ENCODE measurements at places on chromosomes 12 and 14.
A peak's percentile ranks its signal among the peaks of the same experiment; 100 is the strongest.

- DNase-seq, result peak; percentile 85
Observed at GRCh38 chr12:64796205-64796845, 28.1 kb upstream of the TBC1D30 start.

- DNase-seq, result peak; percentile 68
Observed at GRCh38 chr12:49055978-49056754, 4.4 kb downstream of the KMT2D start.

GRCh38 chr12:76020731-76021672 lies 10.6 kb downstream of the PHLDA1 start:
- DNase-seq, result no peak

GRCh38 chr12:46492471-46493085 lies 120.0 kb upstream of the SLC38A2 start:
- no peak for DNase-seq

DNA sequence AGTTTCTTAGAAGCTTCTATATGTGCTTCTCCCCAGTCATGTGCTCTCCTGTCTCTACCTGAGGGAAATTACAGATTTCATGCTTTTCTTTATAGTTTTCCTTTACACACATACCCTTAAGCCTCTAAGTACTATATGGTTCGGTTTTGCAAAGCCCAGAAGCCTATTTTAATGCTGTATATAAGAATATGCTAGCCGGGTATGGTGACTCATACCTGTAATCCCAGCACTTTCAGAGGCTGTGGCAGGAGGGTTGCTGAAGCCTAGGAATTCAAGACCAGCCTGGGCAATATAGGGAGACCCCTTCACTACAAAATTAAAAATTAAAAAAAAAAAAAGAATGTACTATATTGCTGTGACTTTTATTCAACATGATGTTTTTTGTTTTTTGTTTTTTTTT lies 15.4 kb downstream of the DGLUCY start:
- DNase-seq, result no peak

DNA sequence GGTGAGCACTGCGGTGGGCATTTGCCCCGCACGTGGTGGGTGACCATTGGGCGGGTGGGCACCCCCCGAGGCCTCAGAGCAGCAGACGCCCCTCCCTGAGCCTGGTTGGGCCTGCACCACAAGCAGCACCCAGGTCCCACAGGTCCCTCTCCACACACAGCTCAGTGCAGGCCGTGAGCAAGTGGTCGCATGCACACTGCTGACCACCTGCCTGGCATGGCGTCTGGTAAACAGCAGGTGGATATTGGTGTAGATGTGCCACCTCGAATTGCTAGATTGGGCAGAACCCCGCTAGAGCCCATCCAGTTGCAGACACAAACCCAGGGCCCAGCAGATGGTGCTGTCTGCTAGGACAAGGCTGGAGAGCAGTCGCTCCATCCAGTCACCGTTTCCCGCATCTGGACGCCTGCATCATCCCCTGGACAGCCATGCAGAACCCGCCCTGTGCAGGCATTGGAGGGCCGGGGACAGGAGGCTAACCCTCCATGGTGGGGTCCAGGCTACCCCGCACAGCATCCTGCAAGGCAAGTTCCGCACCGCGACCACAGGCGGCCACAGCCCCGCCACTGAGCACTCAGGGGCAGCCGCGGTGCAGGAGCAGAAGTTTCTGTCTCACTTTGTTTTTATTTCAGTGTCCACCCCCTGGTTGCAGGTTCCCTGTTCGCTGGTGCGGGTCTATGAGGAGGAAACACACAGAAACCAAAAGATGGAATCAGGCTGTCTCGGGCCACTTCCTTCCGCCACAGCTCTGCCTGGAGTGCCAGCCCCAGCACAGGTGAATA lies 45.6 kb upstream of the RIMBP2 start:
- DNase-seq, result no peak

- no peak for DNase-seq
Observed at GRCh38 chr12:21695986-21696385, 38.3 kb upstream of the LDHB start.

- DNase-seq, result no peak
Observed at GRCh38 chr14:58941629-58942028, 246.8 kb upstream of the DAAM1 start.

GRCh38 chr14:61471297-61472005 lies 150.1 kb downstream of the PRKCH start:
- DNase-seq, result no peak

- no peak for DNase-seq
Observed at GRCh38 chr14:106844608-106845285, 1318.4 kb downstream of the TMEM121 start.

- DNase-seq, result no peak
Observed at GRCh38 chr14:77589099-77589498, 27.3 kb downstream of the SPTLC2 start.

GRCh38 chr14:69430306-69430939 lies 31.9 kb downstream of the SLC39A9 start:
- DNase-seq, result no peak

DNA sequence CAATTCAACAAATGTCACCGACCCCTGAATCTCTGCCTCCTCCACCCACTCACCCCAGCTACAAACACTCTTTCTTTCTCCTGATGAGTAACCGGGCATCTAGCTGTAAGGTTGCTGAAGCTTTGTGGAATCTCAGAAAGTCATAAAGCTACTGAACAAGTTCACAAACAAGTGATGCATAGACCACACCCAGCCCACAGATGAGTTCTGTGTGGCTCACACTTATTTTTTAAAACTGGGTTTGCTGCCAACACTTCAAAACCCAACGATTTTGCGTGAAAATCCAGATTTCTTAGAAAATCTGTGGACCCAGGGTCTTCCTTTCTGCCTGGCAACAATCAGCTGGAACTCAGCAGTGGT lies 96.1 kb downstream of the APAF1 start:
- no peak for DNase-seq

DNA sequence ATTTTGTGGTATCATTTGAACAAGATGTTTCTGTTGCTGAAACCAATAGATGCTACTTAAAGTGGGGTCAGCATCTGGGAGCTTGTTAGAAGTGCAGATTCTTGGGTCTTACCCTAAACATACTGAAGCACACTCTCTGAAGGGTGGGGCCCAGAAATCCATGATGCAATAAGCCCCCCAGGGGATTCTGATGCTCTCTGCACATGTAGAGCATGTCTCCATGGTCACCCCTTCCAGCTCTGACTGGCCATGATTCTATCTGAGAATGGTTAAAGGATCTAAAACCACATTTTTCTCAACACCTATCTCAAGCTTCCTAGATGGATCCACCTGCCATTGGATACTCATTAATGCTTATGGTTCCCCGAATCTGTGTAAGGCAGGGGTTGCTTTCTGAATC lies 20.4 kb downstream of the JDP2 start:
- DNase-seq, result no peak

GRCh38 chr14:60323199-60323896 lies 74.3 kb downstream of the PPM1A start:
- no peak for DNase-seq

GRCh38 chr12:46303039-46303666 lies 34.3 kb upstream of the SLC38A1 start:
- DNase-seq, result peak; percentile 58

DNA sequence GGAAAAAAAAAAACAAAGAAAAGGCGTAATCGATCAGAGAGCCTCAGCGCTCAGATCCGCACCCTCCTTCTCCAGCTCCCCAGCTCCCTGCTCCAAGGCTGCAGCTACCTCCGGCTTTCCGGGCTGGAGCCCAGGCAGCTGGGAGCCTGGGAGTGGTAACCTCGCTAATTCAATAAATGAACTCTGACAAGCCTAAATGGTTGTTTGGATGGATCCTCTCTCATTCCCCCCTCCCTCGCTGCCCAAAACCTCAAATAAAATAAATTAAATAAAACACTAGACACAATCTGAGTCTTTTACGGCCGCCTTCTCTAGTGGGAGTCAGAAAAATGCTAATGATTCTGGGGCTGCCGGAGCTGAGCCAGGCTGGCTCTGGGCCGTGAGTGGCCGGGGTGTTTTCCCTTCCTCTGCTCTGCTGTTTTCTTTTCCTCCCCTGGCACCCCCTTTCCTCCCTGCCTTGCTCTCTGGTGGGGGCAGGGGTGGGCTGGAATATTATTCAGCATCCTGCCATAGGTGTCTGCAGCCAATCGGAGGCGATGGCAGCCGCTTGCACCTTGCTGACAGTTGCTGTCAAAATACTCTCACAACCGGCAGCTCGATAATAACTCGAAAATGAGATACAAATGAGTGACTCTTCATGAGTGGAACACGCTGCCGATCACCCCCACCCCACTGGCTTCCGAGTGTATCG lies 76.1 kb downstream of the RBM19 start:
- DNase-seq, result no peak

GRCh38 chr12:89999699-90000505 lies 291.3 kb upstream of the ATP2B1 start:
- no peak for DNase-seq

DNA sequence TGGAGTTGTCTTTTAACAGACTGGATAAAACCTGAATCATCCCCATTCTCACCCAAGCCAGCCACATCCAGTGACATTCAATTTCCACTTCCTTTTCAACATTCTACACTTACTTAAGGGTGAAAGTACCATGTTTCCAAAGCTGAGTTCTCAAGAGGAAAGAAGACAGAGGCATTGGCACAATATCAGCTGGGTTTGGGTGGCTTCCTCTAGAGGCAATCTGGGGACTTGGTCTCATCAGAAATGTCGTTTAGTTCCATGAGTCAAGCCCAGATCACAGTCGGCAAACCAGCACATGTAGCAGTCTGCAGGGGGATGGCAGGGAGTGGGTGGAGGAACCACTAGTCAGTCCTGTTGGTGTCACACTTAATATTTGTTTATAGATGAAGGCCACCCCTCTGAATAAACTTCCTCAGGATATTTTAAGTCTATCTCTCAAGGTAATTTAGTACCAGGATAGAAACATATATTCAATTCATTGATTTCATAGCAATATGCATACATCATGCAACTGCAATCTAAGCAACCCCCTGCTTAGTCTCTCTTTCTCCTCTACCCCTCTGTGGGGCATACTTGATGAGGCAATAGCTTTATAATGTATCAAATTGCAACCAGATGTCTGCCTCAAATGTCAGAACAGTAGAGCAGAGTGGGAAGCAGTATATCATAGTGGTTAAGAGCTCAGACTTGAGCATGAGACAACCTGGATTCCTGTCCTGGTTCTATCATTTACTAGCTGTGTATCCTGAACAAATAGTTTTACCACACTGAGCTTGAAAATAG lies 3.0 kb downstream of the SRRM4 start:
- DNase-seq, result no peak

DNA sequence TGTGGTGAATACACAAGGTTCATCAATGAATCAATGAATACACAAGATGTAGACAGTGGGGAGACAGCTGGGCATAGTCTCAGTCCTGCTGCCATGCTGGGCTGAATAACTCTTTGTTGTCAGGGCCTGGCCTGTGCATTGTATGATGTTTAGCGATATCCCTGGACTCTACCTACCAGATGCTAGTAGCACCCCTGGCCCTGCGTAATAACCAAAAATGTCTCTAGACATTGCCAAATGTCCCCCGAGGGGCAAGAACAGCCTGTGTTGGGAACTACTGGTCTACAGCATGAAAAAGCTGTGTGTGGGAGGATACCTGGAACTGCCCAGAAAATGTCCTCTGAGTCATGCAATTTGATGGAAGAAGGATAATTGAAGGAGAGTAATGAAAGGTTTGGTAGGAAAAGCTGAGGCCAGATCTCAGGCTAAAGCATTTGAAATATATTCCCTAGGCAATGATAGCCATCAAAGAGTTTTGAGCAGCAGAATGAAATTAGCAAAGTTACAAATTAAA lies 128.2 kb downstream of the TMEM30B start:
- DNase-seq, result no peak

DNA sequence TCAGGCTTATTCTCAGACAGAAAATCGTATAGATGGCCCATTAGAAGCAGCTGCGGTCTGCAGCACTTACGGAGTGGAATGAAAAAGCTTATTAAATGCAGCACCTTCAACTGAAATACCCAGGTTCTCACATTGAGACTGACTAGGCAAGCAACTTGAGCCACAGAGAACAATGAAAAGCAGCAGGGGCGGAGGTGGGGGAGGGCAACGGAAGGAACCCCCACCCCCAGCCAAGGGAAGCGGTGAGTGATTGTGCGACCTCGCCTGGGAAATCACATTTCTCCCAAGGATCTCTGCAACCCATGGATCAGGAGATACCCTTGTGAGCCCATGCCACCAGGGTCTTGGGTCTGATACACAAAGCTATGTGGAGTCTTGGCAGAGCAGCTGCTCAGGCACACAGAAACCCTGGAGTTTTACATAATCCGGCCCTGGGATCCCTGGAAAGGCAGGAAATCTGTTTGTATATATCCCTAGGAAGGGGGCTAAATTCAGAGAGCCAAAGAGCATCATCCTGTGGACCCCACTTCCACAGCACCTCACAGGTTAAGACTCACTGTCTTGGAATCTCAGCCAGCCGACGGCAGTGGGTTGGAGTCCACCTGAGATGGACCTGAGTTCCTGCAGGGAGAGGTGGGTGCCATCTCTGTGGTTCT lies 38.1 kb downstream of the PZP start:
- DNase-seq, result no peak

DNA sequence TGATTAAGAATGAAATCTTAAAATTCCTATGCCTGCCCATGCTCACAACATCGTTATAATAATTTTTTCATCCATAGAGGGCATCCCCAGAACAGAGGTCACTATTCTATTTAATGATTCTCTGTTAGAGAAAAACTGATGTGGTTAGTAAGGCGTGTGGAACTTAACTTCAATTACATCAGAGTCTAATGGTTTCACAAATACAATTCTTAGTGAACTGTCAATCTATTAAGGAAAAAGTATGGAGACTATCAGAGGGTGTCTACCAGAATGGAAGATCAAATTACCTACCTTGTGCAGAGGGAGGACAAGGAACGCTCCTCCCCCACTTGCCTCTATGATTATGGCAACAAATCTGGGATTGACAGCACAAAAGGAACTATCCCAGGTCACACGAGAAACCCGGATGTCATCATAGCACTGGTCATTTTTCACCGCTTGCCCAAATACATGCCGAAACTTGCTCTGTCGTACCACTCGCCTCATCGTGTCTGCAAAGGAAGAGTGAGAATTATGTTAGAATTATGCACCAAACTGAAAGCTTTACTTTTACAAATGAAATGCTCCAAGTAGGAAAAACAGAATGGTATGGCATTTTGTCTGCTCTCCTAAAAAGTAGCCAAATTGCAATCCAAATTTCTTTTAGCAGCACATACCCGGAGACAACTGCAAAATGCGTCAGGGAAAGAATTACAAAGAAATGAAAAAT lies 30.3 kb downstream of the CORO1C start:
- DNase-seq, result peak; percentile 34

GRCh38 chr12:67676624-67677023 lies 28.1 kb downstream of the DYRK2 start:
- no peak for DNase-seq

All from HAP-1 (cell line).